HFFc6 (cell line): ENCODE measurements at places on chromosomes 2 and 18. TPM values are rescaled to one million over a fixed set of nuclear protein-coding genes. Genes with fewer than 3 reads are reported as not detected.

DNA sequence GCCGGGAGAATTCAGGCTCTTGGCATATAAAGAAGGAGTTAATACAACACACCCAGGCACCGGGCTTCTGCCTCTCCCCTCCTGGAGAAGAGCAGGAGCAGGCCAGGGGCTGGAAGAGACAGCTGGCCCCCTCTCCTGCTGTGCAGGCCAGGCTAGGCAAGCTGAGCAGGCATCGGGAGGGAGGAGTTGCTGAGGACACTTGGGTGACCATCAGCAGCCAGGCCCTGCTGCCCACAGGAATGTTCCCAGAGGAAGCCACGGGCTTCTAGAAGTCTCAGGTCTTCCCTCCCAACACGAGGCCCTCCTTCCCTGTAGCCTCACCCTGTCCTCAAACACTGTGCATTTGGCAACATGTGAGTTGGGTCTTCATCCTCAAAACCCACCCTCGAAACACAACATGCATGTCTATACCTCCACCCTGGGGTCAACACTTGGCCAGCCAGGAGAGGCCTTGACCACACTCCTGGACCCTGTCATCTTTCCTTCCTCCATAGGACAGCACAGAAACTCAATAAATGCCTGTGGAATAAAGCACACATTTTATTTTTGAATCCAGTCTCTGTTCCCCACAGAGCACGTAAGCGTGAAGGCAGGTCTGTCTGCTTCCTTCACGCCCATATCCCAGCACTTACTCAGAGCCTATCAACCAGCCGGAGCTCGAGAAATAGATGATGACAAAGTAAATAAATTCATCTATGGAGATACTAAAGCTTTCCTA is 433.8 kb upstream of the ID2 start:
- no peak for DNase-seq

GRCh38 chr18:34592961-34593382 is 117.1 kb upstream of the DTNA start:
- DNase-seq: peak; percentile 13

GRCh38 chr2:232460171-232460570 is 4.2 kb downstream of the ALPI start:
- no peak for DNase-seq

- DNase-seq: peak; percentile 88
Observed at GRCh38 chr2:85318222-85319074, 9.3 kb downstream of the TGOLN2 start.

NYAP2 gene
- total RNA-seq: not detected in 3 replicates

DNA sequence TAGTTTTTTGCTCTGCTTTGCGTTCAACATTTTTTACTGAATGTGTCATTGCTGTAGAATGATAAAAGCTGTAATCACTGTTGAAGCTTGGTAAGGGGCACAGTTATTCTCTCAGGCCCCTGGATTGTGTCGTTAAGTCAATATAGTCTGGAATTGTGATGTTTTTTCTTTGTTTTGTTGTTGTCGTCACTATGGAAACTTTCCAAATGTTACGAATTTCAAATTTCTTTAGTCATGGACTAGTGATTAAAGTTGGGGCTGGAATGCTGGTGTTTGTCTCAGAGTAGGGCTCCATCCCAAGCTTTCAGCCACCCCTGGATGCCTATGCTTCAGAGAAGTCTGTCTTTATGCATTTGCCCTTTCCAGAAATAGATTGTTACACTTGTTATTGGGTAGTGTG is 287.2 kb downstream of the CDH19 start:
- DNase-seq: no peak

DNA sequence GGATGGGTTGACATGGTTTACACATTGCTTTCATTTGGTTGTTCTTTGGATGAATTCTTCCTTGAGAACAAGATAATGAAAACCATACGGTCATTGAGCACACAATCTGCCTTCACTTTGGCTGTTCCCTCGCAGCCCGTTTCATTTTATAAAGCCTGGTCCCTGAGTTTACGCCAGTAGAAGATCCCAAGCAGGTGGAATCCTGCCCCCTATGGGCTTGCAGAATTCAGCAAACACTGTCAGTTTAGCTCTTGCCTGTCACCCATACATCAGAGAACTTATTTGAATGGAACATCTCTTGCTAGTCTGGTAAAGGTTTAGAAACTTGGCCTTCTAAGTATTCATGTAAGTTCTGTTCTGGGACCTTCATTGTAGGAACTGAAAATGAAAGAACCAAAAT is 666.4 kb upstream of the ZEB2 start:
- no peak for DNase-seq

GRCh38 chr2:39455826-39456225 is 18.7 kb upstream of the MAP4K3 start:
- DNase-seq: no peak

DNA sequence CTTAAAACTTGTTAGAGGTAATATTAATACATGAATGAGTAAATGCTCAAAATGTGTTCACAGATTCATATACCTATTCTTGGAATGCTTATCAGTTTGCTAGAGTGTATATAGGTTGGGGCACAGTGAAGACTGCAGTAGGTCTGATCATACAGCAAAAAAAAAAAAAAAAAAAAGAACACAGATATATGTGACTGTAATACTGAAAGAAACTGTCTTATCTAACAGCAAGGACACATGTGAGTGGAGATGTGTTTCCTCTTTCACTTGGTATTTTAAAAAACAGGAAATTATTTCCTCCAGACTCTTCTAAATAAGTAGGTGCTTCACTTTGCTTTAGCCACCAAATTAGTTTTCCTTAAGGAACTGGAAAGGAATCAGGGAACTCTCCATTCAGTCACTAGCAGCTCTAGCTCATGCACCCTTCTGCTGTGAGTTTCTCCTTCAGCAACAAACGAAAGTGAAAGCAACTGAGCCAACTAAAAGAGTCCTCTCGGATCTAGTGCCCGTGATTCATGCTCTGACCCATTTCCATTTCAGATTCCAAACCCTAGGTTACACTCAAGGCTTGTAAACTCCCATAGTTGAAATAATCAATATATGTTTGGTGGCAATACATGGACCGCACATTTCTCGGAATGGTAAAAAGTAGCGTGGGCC is 98.5 kb downstream of the DSEL start:
- peak; percentile 30 for DNase-seq

DNA sequence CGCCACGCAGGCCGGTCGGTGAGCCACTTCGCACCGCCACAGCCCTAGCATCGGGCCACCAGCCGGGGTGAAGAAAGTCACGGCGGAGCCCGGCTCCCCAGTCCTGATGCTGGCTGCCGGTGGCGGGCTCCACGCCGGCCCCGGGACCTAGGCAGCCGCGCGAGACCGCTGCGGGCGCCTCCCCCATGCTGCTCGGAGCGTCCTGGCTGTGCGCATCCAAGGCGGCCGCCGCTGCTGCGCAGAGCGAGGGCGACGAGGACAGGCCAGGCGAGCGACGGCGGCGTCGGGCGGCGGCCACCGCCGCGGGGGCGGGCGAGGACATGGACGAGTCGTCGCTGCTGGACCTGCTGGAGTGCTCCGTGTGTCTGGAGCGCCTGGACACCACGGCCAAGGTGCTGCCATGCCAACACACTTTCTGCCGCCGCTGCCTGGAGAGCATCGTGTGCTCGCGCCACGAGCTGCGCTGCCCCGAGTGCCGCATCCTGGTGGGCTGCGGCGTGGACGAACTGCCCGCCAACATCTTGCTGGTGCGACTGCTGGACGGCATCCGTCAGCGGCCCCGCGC is 433 bp downstream of the SH3RF3 start:
- DNase-seq: no peak

- DNase-seq: no peak
Observed at GRCh38 chr2:113234721-113235346, 43.9 kb downstream of the PAX8 start.

ZBTB7C gene
- total RNA-seq: not detected in 3 replicates

GRCh38 chr2:219128396-219128795 is 32.2 kb downstream of the NHEJ1 start:
- DNase-seq: no peak

GRCh38 chr18:63307551-63308200 is 11.9 kb downstream of the BCL2 start:
- no peak for DNase-seq

GPR35 gene
- 0.11 to 0.42 TPM (median 0.21 TPM) in 3 replicates for total RNA-seq

GRCh38 chr2:233303252-233303651 is 4.4 kb upstream of the SAG start:
- DNase-seq: no peak

DNA sequence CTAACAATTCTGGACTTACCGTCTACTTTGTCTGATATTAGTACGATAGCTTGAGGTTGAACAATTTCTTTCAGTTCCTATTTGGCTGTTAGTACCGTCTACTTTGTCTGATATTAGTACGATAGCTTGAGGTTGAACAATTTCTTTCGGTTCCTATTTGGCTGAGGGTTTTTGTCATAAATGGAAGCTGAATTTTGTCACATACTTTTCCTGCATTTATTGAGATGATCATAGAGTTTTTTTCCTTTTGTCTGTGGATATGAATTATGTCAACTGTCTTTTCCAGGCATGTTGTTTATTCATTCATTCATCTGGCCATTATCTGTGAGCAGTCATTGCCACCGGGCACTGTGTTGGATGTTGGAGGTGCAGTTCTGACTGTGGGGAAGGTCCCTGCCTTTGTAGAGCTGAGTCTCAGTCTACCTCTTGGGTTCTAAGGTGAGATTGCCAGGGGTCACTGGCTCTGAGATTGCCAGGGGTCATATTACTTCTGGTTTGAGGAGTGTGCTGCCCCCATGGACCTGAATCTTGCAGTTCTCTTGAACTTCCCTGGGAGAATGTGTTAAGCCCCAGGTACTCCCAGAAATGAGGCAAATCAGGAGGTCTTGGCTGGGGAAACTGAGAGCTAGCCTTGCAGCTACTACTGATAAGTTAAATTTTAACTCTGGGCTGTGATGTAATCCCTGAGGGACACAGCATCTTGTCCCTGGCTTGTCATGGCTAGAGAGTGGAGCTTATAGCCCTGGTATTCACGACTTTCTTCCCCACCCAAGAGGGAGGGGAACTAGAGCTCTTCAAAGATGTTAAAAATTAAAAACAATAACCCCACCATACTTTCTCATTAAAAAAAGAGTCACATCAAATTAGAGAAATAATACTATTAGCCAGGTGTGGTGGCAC is 89.1 kb upstream of the MBOAT2 start:
- no peak for DNase-seq

DNA sequence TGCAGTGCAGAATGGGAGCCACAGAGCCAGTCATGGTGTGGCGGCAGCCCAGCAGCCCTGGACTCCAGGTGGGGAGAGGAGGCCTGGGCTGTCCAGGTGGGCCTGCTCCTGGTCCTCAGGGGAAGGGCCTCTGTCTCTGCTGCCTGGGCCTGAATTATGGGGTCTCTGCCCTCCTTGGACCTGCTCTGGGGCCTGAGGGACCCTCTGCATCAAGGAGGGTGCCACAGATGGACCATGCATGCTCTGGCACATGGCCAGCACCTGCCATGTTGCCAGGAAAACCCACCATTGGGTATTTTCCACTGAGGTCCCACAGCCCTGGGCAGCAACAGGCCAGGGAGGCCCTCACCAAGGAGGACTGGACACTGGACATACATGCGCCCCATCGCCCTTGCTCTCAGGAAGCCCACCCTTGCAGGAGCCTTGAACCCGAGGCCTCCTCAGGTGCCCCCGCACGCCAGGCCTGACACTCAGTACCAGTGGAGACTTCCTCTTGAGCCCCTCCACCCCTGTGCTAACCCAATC is 107.1 kb downstream of the NDUFA10 start:
- no peak for DNase-seq

DNA sequence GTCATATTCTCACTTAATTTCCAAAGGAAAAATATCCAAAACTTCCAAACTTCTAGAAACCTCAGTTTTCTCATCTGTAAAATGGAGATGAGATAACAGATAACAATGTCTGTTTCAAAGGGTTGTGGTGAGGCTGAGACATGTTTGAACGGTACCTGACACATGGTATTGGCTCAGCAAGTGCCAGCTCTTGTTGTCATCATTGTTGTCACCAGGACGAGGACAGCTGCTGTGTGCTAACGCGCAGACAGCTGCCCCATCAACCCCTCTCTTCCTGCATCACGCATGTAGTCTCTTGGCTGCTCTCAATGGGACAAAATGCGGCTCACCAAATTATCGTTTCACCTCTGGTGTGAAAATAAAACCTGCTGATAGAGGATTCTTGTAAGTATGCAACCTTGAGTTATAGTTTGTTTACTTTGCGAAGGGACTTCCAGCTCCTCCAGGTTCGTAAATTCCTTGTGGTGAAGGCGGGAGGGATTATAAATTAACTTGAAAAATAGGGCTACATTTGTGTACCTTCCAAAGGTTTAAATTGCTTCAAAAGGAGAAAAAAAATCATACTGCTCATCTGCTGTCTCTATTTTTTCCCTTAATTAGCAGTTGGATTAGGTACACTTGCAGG is 605.4 kb downstream of the BCL11A start:
- DNase-seq: no peak

DNA sequence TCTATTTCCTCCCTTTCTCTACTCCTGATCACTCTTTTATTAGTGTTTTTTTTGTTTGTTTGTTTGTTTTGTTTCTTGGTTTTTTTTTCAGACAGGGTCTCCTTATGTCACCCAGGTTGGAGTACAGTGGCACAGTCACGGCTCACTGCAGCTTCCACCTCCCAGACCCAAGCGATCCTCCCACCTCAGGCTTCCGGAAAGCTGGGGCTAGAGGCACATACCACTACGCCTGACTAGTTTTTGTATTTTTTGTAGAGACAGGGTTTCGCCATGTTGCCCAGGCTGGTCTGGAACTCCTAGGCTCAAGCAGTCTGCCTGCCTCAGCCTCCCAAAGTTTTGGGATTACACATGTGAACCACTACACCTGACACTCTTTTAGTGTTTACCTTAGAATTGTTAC is 122.3 kb downstream of the ATL2 start:
- DNase-seq: no peak

- no peak for DNase-seq
Observed at GRCh38 chr18:55775972-55776371, 188.0 kb upstream of the TCF4 start.

DNA sequence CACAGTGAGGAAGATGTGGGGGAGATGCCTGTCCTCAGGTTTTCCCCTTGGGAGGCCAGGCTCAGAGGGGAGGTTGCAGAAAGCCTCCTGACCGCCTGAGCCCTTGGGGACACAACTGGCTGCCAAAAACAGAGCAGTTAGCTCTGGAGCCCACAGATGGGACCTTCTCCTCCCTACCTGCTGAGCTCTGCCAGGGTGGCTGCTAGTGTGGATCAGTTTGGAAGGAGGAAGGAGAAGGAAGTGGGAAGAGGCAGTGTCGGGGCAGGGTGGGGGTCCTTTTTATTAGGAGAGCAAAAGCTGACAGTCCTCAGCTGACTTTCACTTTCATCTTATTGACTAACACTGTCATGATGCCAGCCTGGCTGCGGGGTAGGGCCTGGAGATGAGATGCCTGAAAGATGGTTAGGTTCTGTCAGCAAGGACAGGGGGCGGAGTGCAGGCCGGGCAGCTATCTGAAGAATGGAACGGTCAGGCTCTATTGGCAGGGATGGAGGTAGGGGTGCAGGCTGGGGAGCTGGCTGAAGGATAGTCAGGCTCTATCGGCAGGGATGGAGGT is 188.5 kb upstream of the HDAC4 start:
- DNase-seq: no peak

HOXD3 gene
- total RNA-seq: 0.22 to 0.38 TPM in 2 of 3 replicates, not detected in the other

- no peak for DNase-seq
Observed at GRCh38 chr2:6196449-6196848, 504.3 kb downstream of the SOX11 start.

TLX2 gene
- 0.18 to 0.19 TPM in 2 of 3 replicates, not detected in the other for total RNA-seq
